Lung microvascular endothelial cell (primary cell): ENCODE measurements at places on chromosomes 2 and 18. TPM values are rescaled to one million over a fixed set of nuclear protein-coding genes. Genes with fewer than 3 reads are reported as not detected.

The VWC2L gene
- not detected in 2 replicates for total RNA-seq

DNA sequence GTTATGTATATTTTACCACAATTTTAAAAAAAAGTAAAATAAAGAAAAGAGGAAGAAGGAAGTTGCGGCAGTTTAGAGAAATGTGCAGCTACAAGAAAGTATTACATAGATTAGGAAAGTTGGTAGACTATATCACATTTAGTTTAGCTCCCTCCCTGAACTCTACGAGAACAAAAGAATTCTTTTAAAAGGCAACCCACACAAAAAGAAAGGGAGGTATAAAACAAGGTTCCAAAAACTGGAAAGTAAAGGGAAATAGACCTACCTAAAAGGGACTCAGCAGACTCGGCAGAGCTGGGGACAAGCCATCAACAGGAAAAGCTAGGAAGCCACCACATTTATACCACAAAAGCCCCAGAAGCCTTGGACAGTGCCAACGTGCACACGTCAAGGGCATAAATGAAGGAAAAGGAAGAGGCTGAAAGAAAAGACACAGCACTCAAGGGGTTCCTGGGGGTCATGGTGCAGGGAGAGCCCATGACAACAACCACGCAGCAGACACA is 9.1 kb downstream of the TMEM127 start:
- no peak for DNase-seq

DNA sequence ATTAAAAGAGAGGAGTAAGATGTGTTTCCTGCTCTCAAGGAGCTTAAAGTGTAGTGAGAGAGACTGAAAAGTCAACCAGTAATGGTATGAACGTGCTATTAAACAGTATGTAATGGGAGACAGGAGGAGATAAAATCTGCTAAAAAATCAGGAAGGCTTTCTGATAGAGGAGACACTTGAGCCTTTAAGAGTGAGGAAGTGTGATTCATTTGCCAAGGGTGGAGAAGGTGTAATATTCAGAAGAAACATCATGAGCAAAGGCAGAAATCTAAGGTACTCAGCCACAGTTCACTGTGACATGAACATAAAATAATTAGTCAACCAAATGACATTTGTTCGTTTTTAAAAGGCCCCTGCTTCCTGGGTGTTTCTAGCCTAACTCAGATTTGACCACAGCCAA is 137.8 kb upstream of the SKOR2 start:
- no peak for DNase-seq

The FAM161A gene
- total RNA-seq: 0.65 and 0.99 TPM in 2 replicates

GRCh38 chr18:40179729-40180461 is 1775.1 kb upstream of the PIK3C3 start:
- no peak for DNase-seq

DNA sequence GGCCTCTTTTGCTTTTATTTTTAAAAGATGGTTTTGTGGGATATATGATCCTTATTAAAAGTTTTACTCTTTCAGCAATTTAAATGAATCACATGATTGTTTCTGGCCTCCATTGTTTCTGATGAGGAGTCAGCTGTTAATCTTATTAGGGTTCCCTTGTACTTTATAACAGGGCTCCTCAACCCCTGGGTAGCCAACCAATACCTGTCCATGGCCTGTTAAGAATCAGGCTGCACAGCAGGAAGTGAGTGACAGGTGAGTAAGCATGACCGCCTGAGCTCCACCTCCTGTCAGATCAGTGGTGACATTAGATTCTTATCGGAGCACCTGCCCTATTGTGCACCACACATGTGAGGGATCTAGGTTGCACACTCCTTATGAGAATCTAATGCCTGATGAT is 45.1 kb upstream of the FAM98A start:
- DNase-seq: no peak

The ANKMY1 gene
- 3.5 and 6.0 TPM in 2 replicates for total RNA-seq

The EFHD1 gene
- 0.20 TPM in 1 of 2 replicates, not detected in the other for total RNA-seq

The FHOD3 gene
- total RNA-seq: under 0.01 and 0.44 TPM in 2 replicates

- DNase-seq: no peak
Observed at GRCh38 chr2:95328358-95329125, 31.4 kb downstream of the KCNIP3 start.

DNA sequence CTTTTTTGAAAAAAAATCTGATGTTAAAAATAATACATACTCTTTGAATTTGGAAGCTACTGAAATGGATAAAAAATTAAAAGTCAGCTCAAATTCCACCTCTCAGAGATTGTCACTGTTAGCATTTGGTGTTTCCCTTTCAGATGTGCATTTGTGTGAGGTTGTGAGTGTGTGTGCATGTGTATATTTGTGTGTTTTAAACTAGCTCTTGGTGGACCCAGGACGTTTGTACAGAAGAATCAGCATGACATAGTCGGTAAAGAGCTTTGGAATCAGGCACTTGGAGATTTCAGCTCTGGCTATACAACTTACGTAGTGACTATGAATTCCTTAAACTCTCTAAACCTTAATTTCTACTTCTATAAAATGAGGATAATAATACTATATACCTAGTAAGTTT is 14.5 kb downstream of the SPATS2L start:
- DNase-seq: no peak

The KCNG2 gene
- total RNA-seq: 0.44 and 1.4 TPM in 2 replicates

DNA sequence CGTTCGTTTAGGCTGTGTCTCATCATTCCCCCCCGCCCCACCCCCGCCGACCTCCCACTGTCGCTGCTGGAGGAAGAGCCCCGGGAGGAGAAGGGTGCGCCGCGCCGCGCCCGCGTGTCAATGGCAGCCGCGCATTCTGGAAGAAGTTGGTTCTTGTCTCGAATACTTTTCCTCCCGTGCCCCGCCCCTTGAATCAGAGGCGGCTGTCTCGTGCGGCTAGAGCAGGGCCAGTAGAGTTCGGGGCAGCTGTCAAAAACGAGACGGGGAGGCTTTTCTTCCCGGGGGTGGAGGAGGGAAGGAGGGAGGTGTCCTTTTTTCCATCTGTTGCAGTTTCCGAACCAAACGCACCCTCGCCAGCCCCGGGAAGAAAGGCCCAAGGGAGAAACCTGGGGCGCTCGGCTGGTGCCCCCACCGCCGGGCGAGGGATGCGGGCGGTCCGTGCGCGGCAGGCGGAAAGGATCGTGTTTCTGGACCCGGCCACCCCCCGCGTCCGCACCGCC is 410 bp upstream of the TGIF1 start:
- peak; percentile 81 for DNase-seq

The RASGRP3 gene
- total RNA-seq: 138 and 180 TPM in 2 replicates

DNA sequence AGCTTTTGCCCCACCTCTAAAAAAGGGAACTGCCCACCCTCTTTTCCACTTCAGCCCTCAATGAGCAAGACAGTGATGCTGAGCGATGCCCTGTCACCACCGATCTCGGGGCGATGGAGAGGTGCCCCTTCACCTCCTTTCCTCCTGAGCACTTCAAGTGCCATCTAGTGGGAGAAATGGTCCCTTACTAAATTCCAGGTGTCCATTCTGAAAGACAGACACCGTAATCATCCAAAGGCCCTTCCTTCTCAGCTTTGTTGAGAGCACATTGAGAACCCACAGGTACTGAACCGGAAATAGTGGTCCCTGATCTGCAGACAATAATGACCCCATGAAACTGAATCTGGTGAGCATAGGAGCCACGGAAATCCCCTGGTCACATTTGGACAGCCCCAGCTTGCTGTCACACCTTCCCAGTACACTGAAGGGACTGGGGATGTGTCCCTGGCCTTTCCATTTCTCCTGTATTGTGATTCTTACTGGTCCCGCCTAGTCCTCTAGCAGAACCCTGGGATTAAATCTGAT is 38.5 kb downstream of the KCTD18 start:
- peak; percentile 36 for DNase-seq

The SLC4A1AP gene
- 14.6 and 18.7 TPM in 2 replicates for total RNA-seq

GRCh38 chr2:164554487-164554886 is 66.8 kb downstream of the GRB14 start:
- no peak for DNase-seq

The TGFA gene
- total RNA-seq: 7.8 and 16.3 TPM in 2 replicates

DNA sequence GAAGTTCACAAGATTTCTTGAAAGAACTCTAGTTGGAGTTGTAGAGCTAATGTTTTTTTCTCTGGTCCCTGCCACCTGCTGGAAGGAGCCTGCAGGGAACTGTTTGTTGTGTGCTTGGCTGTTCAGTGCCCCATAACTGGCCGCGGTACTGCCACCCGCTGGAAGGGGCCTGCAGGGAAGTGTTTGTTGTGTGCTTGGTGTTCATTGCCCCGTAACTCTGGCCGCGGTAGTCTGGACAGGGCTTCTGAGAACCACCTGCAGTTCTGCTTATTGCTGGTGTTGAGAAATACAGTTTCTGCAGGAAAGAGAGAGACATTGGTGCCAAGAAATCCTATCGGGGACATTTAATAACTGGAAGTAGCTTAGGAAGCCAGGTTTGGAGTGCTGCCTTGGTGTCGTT is 58.1 kb downstream of the AGAP1 start:
- peak; percentile 71 for DNase-seq

The BCL11A gene
- total RNA-seq: 0.40 and 0.65 TPM in 2 replicates
